ENCODE measurements at places on chromosomes 3 and 15.

DNA sequence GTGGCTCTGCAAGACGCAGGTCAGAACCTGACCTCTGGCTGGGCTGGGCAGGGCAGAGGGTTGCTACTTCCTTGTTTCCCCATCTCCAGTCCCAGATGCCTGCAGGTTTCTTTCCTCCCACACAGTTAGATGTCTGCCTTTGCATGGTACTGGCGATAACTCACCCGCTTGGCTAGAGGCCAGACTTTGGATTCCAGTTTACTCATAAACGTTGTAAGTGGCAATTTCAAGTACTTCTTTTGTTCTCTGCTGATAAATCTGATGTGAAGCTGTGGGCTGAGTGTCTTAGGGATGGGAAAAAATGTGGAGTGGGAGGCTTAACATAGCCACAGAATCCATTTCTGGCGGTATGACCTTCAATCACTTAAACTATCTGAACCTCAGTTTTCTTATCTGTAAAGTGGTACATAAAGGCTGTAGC is 194.2 kb downstream of the EBLN2 start:
- DNase-seq, result no peak

DNA sequence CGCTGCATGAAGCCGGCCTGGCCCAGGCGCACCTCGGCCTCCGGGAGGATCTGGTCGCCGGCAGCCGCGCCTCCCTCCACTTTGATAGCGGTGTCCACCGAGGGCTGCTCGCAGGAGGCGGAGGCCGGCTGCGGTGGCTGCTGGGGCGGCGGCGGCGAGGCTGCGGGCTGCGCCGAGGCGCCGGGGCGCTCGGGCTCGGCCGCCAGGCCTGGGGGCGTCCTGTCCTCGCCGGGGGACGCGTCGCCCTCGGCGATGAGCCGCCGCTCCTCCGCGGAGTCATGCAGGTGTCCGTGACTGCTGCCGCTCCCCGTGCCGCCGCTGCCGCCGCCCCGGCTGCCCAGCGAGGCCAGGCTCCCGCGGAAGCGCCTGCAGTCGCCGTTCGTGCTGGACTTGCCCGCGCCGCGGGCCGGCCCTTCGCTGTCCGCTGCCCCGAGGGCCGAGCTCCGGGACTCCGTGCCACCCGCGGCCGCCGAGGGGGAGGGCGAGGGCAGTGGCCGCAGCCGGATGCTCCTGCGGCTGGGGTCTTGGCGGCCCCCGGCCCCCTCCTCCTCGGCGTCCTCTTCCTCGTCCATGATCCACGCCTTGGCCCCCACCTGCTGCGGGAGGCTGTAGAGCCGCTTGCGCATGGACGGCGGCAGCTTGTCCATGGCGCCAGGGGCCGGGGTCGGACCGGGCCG is 996 bp downstream of the HCN4 start:
- DNase-seq, result no peak

DNA sequence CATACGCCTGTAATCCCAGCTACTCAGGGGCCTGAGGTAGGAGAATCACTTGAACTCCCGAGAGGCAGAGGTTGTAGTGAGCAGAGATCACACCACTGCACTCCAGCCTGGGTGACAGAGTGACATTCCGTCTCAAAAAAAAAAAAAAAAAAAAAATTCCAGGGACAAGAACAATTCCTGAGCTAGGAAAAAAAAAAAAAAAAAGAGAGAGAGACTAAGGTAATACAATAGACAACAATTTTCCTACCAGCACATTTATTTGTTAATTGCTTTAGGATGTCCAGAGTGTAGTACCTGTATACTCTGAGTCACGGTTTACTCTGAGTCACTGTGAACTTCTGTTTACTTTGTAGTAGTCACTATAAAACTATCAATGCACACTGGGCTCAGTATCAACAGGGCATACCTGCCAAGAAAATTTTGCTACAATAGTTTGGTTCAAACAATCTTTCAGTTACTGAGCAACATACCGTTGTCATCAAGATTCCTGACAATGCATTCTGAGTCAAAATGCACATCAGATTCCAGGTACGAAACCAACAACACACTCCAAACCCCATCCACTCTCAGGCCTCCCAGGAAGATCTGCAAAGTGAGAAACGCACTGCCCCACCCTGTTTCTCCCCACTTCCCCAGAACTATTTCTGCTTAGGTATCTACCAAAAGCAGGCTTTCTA is 28.3 kb downstream of the IGF2BP2 start:
- DNase-seq, result no peak

DNA sequence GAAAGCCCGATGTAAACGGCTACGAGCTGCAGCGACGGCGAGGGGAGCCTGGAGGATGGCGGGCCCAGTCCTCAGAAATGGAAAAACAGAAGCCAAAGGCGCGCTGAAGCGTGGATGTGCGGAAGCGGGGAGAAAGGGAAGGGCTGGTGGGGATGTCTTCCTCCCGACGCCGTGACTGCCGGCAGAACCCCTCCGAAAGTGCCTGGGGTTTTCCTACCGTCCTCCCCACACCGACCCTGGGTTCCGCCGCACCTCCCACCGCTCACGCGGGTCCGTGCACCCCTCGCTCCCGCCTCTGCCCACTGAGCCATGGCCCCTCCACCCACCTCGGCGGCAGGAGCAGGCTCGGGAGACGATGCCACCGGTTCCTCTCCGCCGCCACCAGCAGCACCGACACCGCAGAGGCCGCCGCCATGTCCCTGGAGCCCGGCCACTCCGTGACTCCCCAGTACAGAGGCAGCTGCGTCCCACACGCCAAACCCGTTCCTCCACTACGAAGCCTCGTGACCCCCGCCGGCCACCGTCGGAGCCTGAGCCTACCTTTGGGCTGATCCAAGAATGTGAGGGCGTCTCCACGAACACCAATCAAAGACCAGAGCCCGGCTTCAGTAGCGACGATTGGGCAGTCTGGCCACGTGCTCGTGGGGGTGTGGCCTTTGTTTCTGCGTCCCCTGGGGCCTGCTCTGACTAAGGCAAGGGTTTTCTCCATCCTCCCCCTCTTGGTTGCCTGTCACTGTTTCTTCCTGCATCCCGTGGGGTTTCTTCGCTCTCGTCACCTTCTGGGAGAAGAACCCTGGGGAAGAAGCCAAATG is at the start of gene MCCC1:
MCCC1 (minus strand) TSS at position 471 of the 812 bp plus-strand sequence; CDS start at position 415, 56 bp downstream.
- peak; percentile 99 for DNase-seq

DNA sequence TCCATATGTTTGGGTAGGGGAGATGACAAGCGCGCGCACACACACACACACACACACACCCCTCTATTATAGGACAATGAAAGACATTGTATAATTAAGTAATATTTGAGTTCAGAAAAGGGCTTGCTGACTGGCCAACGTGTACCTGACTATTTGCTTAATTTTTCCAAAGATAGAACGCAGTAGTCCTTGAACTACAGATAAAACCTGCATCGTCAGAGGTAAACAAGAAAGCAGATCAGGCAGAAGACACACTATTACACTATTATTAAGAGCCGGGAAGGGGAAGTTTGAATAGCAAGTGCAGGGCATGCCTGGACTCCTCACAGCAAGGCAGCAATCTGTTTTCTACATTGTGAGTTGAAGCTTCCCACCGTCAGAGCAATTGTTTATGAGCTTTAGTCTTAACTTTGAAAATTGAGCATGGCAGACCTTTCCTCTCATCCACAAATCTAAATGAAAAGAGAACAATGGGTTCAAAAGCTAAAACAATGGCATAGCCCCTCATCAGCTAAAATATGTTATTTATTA is 427.7 kb downstream of the GABRG3 start:
- no peak for DNase-seq

GRCh38 chr15:58457466-58457965 is 25.7 kb downstream of the LIPC start:
- peak; percentile 83 for DNase-seq

GRCh38 chr3:121794264-121794983 is 40.4 kb downstream of the IQCB1 start:
- no peak for DNase-seq

- no peak for DNase-seq
These were observed 69.1 kb downstream of the FAM174B start for GRCh38 chr15:92586383-92586942.

DNA sequence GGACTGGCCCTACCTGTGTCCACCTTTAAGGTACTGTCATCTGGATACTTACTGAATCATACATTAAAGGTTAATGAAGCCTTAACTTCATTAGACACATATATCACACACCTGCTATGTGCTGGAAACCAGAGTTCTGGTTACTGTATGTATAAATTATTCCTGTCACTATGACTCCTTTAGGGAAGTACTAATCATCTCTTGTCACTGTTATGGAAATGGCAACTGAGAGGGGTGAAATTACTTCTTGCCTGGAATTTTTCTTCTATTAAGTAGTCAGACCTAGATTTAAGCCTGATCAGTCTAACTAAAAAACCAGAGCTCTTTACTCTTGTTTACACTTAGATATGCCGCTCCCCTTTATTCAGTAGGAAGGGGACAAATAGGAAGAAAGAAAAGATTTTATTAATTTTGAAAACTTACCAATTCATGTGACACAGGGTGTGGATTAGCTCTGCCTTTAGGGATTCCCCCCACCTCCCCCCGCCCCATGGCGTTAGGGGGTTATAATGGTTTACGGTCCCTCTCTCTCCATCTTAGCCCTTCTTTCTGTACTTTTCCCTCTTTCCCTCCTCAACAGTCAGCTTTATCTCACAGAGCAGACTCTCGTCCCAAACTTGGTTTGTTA is 152.5 kb downstream of the KLHL25 start:
- no peak for DNase-seq

DNA sequence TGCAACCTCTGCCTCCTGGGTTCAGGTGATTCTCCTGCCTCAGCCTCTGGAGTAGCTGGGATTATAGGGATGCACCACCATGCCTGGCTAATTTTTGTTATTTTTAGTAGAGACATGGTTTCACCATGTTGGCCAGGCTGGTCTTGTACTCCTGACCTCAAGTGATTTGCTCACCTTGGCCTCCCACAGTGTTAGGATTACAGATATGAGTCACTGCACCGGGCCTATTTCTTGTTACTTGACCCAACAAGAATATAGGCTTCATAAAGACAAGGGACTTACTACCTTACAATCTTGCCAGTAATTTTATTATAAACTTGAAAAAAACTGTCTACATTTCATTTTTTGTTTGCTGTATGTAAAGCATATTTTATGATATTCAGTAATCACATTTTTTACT is 21.4 kb upstream of the ZBTB47 start:
- DNase-seq, result no peak

DNA sequence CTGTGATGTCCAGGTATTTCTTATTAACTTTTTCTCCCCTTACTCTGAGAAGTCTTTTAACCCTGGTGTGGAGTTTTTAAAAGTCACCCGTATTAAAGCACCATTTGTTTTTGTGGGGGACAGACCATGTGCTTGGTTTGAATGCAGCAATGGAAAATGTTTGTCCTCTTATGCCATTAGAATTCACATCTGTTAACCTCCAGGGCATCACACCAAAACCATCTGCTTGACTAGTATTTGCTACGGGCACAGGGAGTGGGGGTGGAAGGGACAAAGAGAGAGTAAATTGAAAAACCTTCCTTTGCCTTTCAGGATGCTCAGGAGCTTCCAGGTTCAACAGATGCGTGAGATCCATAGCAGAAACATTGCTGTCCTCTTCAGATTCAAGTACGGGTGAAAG is 61.4 kb upstream of the GOLGA8B start:
- no peak for DNase-seq

DNA sequence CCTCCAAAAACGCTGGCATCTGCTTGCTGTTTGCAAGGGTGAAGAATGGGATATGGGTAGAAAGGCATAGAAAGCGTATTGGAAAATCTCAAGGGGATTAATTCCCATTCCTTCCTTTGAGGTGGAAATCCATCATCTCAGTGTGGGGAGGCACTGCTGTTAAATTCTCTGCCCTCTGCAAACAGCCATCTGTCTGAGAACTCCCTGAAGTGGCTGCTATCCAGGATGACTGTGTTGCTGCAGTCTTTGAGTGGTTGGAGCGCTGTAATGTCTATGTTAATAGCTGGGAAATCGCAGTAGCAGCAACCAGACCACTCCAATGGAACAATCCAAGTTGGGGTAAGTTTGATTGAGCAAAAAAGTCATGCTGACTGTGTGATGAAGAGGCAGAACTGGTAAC is 625.9 kb downstream of the NLGN1 start:
- no peak for DNase-seq

- DNase-seq, result no peak
These were observed 374.9 kb upstream of the CNTN4 start for GRCh38 chr3:1723726-1724125.

GRCh38 chr3:155492841-155493240 is 199.4 kb upstream of the STRIT1 start:
- no peak for DNase-seq

DNA sequence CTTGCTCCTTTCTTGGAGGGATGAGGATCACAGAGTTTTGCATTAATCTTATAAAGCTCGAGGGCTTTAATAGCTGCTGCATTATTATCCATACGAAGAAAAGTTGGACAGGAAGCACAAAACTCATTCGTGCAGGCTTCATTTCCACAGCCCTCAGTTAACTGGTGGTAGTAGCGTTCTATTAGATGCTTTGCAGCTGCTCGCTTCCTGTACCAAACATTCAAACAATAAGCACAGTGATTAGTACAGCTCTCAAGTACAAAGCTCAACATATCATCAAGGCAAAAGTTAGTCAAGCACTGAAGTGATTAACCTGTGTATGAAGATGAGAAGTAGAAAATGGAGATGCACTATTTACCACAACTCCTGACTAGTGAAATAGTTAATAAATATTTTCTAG is 63.3 kb downstream of the UBE3A start:
- no peak for DNase-seq

- no peak for DNase-seq
These were observed 141.6 kb upstream of the SLC2A2 start for GRCh38 chr3:171168086-171168485.

DNA sequence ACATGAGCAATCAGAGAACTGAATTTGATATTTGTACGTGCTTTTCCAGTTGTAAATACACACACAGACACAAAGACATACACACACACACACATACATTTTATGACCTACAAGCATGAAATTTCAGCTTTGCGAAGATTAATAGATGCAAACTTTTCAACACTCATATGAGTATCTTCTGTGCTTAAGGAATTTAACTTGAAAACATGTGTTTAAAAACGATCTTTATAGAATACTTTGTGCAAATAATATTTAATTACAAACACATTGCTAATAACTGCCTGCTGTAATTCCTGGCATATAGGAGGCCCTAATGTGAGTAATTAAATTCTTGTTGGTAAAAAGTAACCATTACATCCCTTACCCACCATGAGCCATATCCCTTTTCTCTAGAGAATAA is 107.7 kb upstream of the PLSCR5 start:
- DNase-seq, result no peak

GRCh38 chr15:60179786-60180391 is 175.8 kb downstream of the FOXB1 start:
- DNase-seq, result peak; percentile 63

GRCh38 chr15:48119277-48119676 is 1.5 kb upstream of the SLC24A5 start:
- no peak for DNase-seq

DNA sequence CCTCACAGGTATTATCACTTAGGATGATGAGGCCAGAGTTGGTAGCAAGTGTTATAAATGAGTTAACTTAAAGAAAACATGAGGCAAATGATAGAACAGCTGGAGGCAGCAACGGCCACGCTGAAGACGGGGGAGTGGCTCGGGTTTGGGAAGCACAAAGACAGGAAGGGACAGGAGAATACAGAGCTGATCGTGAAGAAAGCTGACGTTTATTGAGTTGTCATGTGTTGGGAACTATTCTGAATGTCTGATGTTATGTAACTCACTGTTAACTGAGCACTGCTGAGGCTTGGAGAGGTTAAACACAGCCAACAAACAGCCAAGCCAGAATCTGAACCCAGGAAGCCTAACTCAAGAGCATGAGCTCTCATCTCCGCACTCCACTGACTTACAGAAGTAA is 42.3 kb downstream of the FGD5 start:
- no peak for DNase-seq

- no peak for DNase-seq
These were observed 397.7 kb downstream of the DIPK2A start for GRCh38 chr3:144369129-144369879.

- no peak for DNase-seq
These were observed 11.5 kb downstream of the SETMAR start for GRCh38 chr3:4314688-4315087.

Data from activated CD4-positive, alpha-beta T cell treated with anti-CD3 and anti-CD28 coated beads, Interleukin-10, Interleukin-2, amounts not matched to agents 100 ng/mL and 50 ng/mL, durations not matched to agents 16 hours and 8 hours (primary cell).